ENCODE measurements at places on chromosomes 16 and 17.

DNA sequence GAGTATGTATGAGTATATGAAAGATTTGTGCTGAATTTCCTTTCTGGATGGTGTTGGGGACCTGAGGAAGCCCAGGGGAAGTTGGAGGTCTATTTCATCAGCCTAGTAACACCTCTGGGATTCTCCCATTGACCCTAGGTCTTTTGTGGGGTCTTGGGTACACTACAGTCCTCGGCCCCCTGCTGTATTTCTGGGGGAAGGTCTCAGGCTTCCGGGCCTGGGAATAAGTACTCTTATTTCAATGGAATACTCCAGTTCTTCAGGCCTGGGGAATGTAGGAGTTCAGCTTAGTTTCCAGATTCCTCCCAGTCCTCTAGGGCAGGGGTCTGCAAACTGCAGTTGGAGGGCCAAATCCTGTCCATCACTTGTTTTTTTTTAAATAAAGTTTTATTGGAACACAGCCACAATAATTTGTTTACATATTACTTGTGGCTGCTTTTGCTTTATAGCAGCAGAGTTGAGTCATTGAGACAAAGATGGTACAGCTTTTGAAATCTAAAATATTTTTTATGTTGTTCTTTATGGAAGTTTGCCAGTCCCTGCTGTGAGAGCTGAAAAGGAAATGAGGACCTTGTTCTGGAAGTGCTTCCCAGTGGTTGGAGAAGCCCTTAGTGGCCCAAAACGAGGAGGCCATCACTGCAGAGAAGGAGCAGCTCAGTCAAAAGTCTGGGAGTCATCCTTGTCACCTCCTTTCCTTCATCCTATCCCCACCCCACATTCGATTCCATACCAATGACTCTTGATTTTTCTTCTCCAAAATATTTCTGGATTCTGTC is 142.5 kb upstream of the HS3ST2 start:
- no peak for DNase-seq

- no peak for DNase-seq
Measured at GRCh38 chr17:60077226-60077625, 1.5 kb downstream of the HEATR6 start.

DNA sequence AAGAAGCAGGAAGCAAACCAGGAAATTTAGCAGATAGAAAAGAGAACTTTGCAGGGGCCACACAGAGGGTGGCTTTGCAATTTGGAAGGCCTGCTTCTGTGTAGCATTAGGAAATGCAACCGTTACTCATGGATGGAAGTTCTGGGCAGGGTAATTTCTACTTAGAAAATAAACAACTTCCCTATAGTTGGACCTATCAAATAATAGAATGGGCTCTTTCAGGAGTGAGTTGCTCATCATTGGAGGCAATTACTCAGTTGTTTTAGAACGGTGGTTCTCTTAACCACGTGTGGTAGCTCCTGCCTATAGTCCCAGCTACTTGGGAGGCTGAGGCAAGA is 25.8 kb upstream of the HS3ST2 start:
- peak; percentile 80 for DNase-seq

DNA sequence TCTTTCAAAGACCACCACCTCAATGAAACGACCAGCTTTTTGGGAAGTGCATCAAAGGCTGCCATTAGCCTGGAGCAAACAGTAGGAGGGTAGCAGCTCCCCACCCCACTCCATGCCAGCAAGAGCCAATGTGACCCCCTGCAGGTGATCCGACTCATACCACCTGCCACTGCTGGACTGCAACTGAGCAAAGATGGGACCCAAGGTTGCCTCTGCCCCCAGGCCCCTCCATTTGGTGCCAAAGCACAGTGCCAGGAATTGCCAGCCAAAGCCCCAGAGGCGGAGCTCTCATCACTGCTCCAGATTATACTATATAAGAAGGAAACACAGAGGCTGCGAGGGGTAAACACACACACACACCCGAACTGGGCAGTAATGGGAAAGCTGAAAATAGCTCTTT is 8.3 kb downstream of the PITPNM3 start:
- DNase-seq, result no peak

DNA sequence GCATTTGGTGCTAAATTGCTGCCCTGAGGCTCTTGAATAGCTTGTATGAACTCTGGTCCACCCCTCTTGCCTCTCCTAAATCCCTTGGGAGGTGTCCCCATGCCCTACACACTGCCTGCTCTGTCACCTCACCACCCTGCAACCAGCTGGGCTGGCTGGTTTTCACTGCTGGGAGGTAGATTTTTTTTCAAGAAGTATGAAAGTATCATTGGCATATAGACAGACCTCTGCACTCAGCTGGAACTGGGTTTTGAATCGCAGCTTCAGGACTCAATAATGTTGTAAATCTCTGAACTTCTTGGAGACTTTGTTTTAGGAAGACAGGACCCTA is 184.9 kb downstream of the MSI2 start:
- no peak for DNase-seq

DNA sequence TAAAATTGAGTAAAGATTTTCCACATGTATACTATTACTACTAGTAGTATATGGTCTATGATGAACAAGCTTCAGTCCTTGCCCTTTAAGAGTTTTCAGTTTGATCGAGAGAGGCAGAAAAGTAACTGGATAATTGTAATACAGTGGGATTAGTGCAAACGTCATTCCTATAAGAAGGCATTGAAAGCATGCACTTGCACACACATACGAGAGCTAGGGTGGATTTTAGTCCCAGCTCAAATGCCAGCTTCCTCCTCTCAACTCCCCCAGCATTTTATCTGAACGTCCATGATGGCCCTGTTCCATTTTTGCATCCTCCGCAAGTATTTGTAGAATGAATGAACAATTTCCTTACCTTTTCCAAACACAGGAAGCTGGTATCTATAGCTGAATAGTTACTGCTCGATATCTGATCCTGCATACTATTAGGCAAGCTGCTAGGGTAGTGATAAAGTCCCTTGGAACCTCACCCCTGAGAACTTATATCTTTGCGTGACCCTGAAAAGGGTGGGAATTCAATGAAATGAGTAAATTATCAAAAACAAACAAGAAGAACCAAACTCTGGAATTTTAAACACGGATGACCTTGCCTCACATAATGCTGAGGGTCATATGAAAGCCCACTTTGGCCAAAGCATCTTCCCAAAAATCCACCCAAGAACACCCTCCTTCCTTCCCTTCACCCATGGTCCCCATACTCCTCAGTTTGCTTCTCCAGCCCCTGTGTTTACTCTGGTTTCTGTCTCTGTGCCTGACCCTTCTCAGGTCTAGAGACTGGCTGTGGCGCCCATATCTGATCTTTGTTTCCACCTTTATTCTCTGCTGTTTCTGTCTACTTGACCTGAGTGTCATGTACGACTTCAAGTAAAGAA is 60.5 kb downstream of the TMEM100 start:
- DNase-seq, result no peak

DNA sequence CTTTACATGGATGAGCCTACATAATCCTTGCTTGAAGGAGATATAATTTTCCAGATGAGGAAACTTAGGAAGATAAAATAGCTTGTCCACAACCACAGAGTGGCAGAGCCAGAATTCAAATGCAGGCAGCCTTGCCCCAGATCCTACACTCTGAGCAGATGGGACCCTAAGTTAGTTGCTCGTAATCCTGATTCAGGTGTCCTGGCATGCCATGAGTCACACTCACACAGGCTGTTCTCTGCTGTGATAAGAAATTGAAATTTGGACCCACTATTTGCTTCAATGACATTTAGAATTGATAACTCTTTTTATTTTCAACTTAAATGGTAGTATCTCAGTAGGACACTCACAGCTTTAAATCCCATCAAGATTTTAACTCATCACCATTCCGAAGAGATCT is 150.7 kb upstream of the CACNG5 start:
- DNase-seq, result no peak

- peak; percentile 90 for DNase-seq
Measured at GRCh38 chr17:4130715-4131114, 12.1 kb downstream of the ZZEF1 start.

DNA sequence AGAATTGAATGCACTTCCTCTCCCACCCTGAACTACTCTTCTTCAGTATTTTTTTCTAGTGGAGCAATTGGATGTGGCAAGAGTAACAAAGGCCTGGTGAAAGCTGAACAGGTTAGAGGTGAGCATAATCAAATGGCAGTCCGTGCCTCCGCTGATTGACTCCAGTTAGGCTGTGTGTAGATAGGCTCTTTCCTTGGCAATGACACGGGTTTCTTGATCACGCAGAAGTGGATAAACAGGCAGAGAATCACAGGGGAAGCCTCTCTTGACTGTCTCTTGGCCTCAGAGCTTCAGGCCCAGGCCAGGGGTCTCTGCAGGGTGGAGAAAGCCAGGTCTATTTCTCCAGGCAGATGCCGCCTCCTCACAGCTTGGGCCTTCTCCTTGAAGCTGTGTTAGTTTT is 4.2 kb downstream of the CD300LB start:
- no peak for DNase-seq

- no peak for DNase-seq
Measured at GRCh38 chr16:23088018-23088417, 61.2 kb downstream of the USP31 start.

- peak; percentile 79 for DNase-seq
Measured at GRCh38 chr17:82781894-82782274, 30.0 kb downstream of the TBCD start.

DNA sequence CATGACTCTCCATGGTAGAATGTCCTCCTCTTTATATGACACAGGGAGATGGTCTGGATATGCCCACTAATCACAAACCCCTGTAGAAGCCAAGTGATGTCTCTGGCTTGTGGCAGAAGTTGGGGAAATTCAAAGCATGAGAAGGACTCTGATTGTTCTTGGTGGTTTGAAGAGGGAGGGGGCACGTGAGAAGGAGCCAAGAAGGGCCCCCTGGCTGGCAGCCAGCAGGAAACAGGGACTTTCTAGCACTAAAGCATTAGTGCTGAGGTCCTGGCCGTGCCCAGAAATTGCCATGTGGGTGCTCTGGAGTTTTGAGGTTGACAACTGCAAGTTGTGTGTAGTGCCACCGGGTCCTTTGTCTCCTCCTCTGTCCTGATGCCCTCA is 199.9 kb downstream of the LGALS9B start:
- DNase-seq, result no peak

DNA sequence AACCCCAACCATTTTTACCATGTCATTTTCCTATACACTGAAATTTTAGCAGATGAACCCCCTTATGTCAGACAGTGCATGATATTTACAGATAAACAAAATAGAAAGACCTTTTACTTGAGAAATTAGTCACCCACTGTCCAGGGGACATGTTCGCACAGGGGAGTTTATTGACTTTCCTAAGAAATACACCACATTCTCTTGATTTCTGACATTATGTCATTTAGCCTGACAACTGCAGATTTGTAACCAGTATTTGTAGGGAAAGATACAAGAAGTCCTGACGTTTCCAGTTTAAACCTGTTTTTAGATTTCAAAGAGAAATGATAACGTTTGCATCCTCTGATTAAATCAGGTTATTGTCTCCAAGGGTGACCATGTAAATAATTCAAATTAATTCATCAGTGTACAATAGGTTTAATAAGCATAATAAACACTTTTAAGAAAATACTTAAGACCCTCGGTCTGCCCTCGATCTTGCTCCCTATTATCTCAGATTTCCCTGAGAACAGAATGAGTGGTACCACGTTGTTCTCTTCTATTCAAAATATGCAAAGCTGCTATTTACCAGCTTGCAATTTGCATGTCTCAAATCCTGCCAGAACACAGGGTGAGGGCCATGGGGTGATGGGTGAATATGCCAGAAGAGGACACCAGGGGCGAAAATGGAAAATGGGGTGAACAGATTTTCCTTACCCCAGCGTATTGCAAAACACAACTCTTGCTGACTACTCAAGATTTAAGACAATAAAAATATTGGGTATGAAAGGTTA is 2.1 kb upstream of the LYRM9 start:
- DNase-seq, result no peak

- no peak for DNase-seq
Measured at GRCh38 chr16:65069766-65070165, 52.1 kb downstream of the CDH11 start.

GRCh38 chr17:9108146-9108545 is 86.8 kb downstream of the NTN1 start:
- DNase-seq, result no peak

DNA sequence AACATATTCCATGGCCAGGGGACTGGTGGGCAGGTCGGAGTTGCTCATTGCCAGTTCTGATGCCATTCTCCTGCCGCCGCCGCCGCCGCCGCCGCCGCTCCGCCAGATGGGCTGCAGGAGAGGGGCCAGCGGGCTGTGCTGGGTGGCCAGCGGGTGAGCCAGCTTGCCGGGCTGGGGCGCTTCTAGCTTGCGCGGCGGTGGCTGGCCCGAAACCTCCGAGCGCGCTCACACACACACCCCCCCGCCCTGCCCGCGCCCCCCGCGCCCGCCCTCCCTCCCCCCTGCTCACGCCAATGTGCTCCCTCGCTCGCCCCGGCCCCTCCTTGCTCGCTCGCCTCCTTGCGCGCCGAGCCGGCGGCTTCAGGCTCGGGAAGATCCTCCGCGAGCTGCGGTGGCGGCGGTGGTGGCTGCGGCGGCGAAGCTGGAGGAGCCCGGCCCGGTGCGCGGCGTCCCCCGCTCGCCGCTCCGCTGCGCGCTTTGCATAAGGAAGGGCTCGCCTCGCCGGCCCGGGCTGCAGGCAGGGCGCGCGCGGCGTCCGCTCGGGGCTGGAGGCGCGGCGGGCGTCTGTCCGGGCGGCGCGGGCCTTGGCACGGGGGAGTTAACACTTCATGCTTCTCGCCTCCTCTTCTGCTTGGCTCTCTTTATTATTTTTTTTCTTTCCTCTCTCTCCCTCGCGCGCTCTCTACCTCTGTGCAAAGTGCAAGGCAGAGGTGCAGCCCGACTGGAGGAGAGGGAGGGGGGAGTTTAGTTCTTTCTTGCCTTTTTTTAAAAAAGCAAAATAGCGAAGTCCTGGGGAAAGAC is 500 bp downstream of the MAF start:
- DNase-seq, result peak; percentile 28

DNA sequence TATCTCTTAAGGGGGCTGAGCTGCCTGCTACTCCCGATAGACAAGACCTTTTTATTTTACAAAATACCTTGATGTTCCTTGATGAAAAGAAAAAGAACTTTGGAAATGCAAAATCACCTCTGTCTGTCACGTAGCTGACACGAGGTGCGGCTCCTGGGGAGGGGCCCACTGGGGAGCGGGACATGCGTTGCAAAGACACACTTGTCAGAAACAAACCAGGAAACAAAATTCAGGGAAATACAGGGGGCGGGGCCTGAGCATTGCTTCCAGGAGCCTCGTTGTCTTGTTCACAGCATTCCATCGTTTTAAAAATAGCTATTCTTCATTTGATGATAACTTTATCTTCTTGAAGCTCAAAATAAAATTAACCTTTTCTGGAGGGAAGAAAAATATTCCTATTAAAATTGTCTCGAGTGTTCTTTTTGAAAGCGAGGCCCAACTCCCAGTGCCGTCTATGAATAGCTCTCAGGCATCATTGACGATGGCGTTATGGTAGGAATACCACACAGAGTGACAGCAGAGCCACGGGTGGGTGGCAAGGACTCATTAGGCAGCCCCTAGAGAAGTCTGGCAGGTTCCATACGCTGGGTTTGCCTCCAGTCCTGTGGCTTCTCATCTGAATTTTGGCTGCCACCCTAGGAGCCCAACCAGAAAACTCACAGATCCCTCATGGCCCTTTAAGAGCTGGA is 286.9 kb downstream of the CPPED1 start:
- DNase-seq, result no peak

Measured in CD14-positive monocyte (primary cell).